Fibroblast of mammary gland (primary cell): ENCODE measurements at places on chromosomes 5 and 9.
A peak's percentile ranks its signal among the peaks of the same experiment; 100 is the strongest.

GRCh38 chr9:116641292-116642059 is 45.6 kb upstream of the TRIM32 start:
- no peak for DNase-seq

- peak; percentile 91 for DNase-seq
Observed at GRCh38 chr9:110579862-110580219, 300 bp upstream of the SVEP1 start.

- no peak for DNase-seq
Observed at GRCh38 chr5:26942481-26942880, 95.9 kb downstream of the CDH9 start.

GRCh38 chr5:133930061-133930812 is 38.2 kb downstream of the C5orf15 start:
- peak; percentile 72 for DNase-seq

DNA sequence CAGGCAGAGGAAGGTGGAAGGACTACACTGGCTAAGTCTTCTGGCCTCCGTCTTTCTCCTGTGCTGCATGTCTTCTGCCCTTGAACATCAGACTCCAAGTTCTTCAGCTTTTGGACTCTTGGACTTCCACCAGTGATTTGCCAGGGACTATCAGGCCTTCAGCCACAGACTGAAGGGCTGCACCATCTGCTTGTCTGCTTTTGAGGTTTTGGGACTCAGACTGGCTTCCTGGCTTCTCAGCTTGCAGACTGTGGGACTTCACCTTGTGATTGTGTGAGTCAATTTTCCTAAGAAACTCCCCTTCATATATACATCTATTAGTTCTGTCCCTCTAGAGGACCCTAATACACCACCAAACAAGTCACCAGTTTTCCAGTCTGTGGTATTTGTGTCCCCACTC is 9.7 kb upstream of the ANKDD1B start:
- DNase-seq: no peak

GRCh38 chr5:31383734-31384133 is 148.2 kb downstream of the DROSHA start:
- DNase-seq: no peak

- DNase-seq: no peak
Observed at GRCh38 chr9:87435189-87435880, 62.3 kb upstream of the DAPK1 start.

GRCh38 chr9:5578698-5579085 is 50.2 kb upstream of the RIC1 start:
- DNase-seq: no peak

- DNase-seq: no peak
Observed at GRCh38 chr5:128258372-128258771, 174.8 kb downstream of the SLC12A2 start.

- no peak for DNase-seq
Observed at GRCh38 chr9:94042516-94043360, 41.5 kb upstream of the PTPDC1 start.

DNA sequence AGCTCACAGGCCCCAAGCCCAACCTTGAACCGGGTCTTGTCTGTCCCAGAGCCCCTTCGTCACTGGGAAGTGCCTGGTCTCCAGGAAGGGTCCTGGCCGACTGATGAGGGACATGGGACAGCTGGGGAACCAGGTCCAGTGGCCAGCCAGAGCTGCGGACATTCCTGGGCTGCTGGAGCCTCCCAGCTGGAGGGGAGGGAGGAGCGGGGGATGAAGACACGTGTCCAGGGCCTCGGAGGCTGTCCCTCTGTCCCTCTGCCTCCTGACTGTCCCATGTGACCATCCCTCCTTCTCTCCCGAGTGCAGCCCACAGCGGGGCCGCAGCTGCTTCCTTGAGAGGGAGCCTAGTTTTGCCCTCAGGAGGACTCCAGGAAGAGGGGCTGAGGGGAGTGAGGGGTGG is 41.7 kb upstream of the UBAC1 start:
- DNase-seq: no peak

DNA sequence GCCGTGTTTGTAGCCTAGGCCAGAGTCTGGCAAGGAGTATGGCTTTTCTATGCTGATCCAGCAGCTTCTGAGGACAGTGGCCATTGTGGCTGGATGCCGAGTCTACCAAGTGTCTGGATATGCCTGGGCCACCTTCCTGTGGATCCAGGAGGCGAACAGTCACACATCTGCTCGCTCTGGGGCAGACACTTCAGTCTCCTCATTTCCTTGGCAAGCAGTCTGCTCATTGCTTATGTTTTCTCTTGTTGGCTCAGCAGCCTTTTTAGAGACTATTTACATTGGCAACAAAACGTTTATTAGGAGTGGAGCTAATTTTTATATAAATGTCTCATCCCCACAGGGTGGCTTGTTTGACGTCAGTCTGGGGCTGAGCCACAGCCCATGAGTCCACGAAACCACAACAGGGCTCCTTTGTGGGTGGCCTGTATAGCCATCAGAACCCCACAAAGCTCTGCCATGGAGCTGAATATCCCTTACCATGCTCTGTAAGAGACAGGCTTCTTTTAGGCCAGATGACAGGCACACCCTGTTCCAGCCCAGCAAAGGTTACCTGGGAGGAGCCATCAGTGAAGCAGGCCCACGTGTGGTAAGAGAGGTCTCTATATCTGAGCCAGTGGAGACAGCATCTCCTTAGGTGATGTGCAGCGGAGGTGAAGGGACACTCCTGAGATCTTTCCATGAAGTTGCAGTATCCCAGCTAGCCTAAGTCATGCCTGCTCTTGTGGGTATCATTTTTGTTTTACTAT is 221.7 kb downstream of the DIRAS2 start:
- DNase-seq: no peak

- peak; percentile 35 for DNase-seq
Observed at GRCh38 chr5:59037941-59038797, 455.3 kb downstream of the RAB3C start.

- DNase-seq: no peak
Observed at GRCh38 chr9:136119883-136120393, 1.3 kb upstream of the TMEM250 start.

DNA sequence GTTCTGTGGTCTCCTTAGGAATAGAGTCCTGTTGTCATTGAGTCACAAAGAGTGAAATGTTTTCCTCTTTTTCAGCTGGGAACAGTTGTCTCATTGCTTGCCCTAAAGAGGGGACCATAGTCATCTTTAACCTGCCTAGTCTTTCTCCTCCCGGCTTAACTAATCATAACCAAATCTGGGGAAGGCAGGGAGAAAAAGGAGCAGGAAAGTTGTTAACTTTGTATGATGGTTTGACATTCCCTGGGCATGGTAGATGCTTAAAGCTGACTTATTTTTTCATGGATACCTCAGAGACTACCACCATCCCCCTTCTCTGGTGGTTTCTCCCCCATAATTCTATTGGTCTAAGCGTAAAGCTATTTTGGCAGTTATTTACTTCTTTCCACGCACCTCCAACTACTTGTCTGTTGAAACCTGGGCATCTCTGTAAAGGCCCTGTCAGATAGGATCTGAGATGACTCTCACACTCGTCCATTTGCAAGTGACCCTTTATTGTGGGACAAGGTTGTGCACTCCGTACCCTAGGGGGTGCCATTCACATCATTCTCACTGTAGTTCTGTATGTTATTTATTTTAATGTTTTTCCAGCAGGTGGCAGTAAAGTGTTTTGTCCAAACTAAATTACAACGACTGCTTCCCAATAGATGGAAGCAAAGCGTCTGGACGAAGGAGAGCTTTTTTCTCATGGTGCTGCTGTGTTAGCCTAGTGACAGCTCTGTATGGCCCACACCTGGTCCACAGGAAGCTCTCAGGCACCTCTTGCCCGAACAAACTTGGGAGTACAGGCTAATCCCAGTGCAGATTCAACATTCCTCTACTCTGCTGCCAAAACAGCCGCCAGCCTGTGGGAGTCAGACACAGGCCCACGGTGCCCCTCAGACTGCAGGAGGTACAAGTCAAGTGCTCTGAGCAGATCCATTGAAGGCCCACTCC is 3.0 kb upstream of the FAM13B start:
- peak; percentile 91 for DNase-seq

- DNase-seq: no peak
Observed at GRCh38 chr9:93492327-93492726, 38.9 kb upstream of the FAM120AOS start.

DNA sequence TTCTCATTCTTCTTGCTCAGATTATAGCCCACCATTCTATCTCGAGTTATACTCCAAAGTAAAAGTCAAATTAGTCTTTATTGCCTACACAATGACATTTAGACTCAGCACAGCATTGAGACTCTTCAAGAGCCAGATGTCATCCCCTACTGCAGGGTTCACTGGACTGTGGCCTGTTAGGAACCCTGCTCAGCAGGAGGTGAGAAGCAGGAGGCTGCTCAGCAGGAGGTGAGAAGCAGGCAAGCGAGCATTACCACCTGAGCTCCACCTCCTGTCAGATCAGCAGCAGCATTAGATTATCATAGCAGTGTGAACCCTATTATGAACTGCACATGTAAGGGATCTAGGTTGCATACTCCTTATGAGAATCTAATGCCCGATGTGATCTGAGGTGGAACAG is 12.7 kb upstream of the LIFR start:
- no peak for DNase-seq

DNA sequence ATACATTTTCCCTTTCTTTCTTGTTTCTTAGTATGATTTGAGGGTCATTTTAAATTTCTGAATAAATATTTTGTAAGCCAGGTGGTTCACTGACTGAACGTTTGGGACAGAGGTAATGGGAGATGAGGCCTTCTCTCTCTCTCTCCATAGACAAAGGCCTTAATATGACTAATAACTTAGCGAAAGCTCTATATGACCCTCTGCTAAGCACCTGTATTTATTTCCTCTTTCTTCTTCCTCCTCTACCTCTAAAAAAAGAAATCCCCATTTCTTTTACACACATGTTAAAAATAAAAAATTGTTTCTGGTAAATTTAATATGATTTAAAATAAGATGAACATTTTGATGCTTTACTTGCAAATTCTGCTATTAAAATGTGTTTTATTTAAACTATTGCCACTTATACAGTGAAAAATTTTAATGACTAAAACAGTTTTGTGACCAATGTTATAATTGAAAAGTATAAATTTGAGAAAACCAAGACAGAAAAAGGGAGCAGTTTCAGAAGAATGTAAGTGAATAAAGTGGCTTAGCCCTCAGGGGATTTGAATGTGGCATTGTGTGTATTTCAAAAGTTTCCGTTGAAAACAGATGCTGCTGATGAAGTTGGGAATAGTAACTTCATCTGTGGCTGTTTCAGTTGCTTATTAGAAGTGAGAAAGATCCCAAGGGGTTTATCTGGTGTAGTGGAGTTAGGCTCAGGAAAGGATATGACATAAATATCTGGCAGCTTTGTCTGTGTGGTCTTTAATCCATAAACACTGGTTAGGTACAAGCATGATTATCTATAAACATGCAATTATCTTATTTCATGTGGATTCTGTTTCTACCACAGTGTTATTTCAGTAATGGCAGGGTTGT is 128.6 kb upstream of the GRHPR start:
- peak; percentile 75 for DNase-seq

- no peak for DNase-seq
Observed at GRCh38 chr5:8209500-8209899, 340.6 kb downstream of the MTRR start.

GRCh38 chr5:1288439-1289335 is 6.2 kb downstream of the TERT start:
- DNase-seq: no peak

DNA sequence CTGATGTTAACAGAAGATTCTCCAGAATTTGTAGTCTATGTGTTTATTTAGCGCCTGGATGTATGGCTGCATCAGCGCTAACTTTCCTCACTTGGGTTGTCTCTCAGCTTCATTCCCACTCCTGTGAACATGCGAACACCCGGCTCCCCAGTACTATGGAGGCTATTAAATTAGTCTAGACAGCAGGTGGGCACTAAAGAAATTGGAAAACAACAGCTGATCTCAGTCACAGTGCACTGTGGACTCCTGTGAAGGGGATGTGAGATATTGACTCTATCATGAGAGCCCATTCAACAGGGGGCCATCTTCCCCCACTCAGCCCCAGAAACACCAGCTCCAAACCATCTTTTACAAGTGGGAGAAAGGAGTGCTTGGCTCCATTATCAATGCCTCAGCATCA is 471.0 kb downstream of the KDM4C start:
- no peak for DNase-seq

DNA sequence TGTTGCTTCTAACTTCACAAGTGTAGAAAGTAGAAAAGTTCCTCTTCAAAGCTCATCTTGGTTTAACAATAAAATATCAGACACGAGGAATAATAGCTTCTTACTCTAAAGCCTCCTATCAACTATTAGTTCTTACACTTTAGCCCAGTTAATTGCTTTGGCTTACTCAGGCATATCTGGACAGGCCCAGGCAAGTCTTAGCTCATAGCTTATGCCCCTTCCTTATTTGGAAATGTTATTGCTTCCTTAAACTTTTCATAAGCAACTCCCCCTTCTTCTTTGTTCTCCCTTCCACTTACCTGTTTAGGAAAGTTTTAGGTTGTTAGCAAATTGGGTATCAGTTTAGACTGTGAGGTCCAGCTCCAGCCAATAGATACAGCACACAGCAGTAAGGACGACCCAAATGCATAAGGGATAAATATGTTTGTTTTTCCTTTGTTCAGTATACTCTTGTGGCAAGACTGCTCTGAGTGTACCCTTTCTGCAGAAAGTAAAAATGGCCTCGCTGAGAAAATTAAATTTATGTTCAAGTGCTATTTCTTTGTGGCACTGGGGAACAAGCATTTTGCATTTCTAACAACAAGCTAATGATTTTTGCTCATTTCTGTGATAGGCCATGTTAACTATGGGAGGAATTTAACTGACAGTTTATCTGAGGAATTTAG is 162.1 kb downstream of the SMC2 start:
- DNase-seq: peak; percentile 48

- DNase-seq: no peak
Observed at GRCh38 chr5:177984584-177985206, 11.3 kb downstream of the PROP1 start.
